ENCODE measurements at places on chromosomes 2 and 18.

DNA sequence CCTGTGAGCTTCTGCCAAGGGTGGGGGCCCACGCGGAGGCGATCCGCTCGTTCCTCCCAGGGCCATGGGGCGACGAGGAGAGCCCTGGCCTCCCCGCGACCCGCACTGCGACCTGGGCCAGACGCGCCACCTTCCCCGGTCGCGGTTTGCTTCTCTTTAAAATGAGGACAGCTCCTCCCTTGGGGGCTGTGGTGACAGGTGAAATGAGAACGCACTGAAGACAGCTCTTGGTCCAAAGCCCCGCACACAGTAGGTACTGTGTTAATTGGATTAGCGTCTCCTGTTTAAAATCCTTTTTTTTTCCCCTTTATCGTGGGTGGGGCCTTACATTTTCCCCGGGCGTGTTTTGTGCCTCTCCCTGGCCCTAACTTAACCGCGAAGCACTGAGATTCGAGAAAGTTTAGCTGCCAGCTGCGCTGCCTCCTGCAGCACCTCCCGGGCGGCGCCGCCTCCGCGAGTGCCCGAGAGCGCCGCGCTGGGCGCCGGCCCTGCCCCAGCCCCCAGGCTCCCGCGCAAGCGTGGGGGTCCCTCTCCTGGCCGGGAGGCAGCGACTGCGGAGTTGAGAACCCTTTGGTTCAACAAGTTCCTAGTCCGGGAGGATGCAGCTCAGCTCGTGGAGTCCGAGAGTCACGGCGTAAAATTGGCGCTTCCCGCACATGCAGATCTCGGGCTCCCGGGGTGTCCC, 1.1 kb downstream of the HPCAL1 start:
- peak; percentile 86 for DNase-seq

DNA sequence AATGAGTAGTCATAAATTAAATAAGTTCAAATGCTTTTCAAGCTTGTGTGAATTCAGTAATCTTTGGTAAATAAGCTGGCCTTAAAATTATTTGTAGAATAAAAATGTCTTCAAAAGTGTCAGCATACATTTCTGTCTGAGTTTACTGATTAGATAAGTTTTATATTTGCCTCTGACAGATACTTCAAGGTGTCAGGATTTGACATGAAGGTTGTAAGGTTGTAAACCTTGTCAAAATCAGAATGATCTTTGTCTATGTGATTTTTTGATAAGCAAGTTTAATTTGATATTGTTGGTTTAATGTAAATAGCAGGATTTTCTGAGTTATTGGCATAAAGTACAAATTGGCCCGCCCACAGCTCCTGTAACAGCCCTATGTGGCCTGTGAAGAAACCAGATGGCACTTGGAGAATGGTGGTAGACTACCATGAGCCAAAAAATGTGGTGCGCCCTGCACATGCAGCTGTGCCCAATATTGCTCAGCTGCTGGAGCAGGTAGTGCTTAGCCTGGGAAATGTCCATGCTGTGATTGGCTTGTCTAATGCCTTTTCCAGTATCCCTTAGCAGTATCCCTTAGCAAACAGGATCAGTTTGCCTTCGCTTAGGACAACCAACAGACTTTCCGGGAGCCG, 188.0 kb upstream of the SPHKAP start:
- DNase-seq = no peak

- no peak for DNase-seq
Observed at GRCh38 chr2:195279840-195280427, 377.1 kb upstream of the SLC39A10 start.

DNA sequence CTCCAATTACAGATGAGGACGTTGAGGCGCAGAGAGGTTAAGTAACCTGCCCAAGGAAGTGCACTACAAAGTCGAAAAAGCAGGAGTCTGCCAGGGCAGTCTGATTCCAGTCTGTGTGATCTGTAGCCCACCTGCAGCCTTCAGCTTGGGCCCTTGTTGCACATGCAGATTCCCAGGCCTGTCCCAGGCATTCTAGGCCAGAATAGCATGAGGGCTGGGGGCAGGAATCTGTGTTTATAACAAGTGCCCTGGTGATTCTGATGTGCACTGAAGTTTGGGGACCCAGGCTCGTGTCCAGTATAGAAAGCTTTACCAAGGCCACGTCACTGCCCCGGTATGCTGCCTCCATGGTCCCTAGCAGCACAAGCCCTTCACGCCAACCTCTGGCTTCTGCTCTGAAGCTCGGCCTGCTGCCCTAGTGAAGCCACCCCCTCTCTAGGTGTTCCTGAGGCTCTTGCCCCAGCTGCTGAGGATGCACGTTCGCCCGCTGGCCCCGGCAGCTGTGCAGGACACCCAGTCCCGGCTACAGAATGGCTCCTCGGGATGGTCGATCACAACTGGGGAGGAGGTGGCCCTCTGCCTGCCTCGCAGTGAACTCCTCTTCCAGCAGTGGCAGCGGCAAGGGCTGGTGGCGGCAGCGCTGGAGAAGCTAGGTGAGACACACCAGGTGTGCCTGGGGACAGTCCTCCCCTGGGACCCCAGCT, 4.6 kb downstream of the CHRNG start:
- no peak for DNase-seq

DNA sequence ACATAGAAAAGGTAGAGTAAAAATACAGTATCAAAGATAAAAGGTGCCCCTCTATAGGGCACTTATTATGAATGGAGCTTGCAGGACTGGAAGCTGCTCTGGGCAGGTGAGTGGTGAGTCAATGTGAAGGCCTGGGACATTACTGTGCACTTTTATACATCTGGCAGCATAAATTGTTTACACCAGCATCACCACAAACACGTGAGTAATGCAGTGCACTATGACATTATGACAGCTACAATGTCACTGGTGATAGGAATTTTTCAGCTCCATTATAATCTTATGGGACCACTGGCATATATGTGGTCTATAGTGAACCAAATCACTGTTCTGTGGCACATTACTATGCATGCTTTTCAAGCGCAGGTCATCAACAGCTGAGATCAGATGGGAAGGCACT, 48.1 kb downstream of the TPGS2 start:
- no peak for DNase-seq

GRCh38 chr2:38603402-38604290, 918 bp upstream of the HNRNPLL start:
- DNase-seq = peak; percentile 84

- no peak for DNase-seq
Observed at GRCh38 chr2:19829672-19830071, 72.1 kb downstream of the TTC32 start.

GRCh38 chr2:16655905-16656642, 9.6 kb downstream of the CYRIA start:
- no peak for DNase-seq

DNA sequence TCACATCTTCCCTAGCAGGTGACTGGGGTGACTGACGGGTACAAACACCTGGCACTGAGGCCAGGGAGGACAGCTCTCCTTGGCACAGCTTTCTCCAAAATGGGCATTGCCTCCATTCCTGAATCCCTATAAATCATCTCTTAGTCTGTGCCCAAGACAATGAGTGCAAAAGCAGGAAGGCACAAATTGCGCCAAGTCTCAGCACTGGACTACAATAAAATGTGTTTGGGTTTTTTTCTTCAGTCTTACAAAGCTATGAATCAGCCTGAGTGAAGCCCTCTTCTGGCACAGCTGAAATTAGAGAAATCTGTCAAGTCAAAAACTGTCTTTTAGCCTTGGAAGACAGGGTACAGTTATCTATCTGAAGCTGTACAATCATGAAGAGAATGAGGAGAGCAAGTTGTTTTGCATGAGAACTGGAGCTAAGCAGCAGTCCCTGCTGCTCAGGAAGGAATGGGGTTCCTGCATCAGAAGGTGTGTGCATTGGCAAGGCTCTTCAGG, 90.8 kb downstream of the EPB41L3 start:
- no peak for DNase-seq

- no peak for DNase-seq
Observed at GRCh38 chr2:173221937-173222594, 132.6 kb upstream of the CDCA7 start.

GRCh38 chr2:115285416-115285815, 843.0 kb downstream of the DPP10 start:
- no peak for DNase-seq

- DNase-seq = no peak
Observed at GRCh38 chr2:26424221-26424620, 22.5 kb downstream of the DRC1 start.

GRCh38 chr2:165573534-165574461, 104.3 kb downstream of the CSRNP3 start:
- DNase-seq = no peak

GRCh38 chr2:239230318-239231052, 170.3 kb downstream of the HDAC4 start:
- peak; percentile 96 for DNase-seq

- DNase-seq = no peak
Observed at GRCh38 chr18:58128381-58129374, 84.7 kb downstream of the NEDD4L start.

DNA sequence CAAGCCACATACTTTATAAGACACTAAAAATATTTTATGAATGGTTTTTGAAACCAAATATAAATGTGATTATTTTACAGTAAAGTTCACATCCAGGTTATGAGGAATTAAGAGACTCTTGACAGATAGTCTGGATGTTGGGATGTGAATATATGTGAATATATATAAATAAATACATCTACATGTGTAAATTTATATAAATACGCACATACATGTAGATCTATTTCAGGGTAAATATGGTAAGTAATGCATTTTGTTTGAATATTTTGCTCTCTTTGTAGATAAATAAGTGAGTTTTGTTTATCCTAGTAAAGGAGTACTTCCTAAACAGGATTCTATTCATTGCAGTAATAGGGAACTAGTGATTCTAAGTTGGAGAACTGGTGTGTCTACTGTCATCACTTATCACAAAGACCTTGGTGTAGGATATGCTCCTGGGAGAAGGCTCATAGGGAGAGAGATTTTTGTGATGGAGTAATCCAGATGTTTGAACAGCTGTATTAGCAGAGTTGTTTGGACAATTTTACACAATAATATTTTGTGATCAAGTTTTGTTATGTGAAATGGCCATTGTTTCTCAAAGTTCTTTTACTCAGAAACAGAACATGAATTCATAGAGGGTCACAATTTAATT, 60.2 kb upstream of the NT5C1B start:
- DNase-seq = no peak

DNA sequence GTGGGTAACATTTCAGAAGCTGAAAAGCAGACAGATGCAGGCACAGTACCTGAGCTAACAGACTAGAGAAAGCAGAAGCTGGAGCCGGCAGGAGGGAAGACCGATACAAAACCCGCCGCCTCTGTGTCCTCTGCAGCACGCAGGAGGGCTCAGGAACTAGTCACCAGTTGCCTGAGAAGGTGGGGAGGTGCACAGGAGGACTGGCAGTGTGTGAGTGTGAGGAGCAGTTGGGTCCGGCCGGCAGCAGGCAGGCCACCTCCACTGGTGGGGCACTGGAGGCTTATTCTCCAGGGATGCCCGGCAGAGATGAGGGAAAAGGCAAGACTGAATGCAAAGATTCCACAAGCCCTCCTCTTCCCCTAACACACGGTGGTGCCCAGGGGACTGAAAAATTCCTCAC, 18.2 kb downstream of the ERCC3 start:
- DNase-seq = no peak

DNA sequence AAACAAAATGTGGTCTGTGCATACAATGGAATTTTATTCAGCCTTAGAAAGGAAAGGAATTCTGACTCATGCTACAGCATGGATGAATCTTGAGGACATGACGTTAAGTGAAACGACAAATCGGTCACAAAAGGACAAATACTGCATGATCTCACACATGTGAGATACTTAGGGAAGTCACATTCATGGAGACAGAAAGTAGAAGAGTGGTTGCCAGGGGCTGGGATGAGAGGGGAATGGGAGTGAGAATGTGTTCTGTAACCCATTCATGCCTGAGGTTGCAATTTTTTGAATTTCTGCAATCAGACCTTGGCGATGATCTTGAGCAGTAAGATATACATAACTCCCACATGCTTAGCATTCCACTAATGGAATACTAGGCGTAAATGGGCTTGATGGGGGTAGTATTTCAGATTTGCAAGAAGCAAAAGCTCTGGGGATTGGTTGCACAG, 22.0 kb downstream of the FHL2 start:
- no peak for DNase-seq

GRCh38 chr18:42261731-42262130, 306.7 kb downstream of the PIK3C3 start:
- no peak for DNase-seq

GRCh38 chr2:129460299-129461198, 518.9 kb upstream of the RAB6C start:
- DNase-seq = no peak

GRCh38 chr2:204109681-204110080, 173.1 kb downstream of the ICOS start:
- no peak for DNase-seq

DNA sequence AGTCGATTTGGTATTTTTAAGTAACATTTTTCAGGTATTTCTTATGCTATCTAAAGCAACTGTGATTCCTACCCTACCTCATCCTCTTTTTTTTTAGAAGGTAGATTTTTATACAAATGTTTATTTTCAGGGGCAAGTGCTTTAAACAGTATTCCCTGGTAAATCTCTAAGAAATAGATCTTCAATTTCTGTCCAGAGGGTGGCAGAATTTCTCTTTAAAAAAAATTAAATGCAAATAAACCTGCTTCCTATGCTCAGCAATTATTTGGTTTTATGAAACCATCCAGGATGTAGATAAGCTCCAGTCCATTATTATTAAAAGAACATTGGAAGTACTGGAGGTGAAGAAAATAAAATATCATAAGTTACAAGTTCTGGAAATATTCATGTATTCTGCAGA, 191.9 kb downstream of the MYO3B start:
- no peak for DNase-seq

DNA sequence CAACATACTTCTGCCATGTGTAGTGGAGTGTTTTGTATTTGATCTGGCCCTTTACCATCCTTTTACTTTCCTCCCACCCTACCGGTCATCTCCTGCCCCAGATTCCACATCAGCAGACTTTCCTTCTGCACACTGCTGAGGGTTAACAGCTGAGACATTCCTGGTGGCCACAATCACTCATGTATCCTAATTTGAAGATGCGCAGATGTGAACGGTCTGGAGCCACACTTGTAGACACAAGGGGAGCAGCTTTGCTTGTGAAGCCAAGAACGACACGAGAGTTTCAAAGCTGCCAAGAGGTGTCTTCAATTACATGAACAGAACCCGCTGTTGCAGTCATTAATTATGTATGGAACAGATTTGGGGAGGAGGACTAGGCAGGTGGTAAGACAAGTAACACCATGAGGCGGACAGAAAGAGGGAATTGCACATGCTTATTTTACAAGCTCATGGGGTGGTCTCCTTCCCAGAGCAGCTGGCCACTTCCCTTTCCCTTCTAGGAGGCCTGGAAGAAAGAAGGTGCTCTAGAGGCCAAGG, 260.7 kb upstream of the KLHL29 start:
- no peak for DNase-seq

GRCh38 chr18:68922392-68922791, 124.5 kb downstream of the CCDC102B start:
- DNase-seq = no peak

- DNase-seq = no peak
Observed at GRCh38 chr2:11811036-11811654, 64.7 kb downstream of the LPIN1 start.

- no peak for DNase-seq
Observed at GRCh38 chr2:157172866-157173578, 84.5 kb upstream of the GALNT5 start.

Data from suppressor macrophage (primary cell).